ENCODE measurements at places on chromosomes 5 and 9.

DNA sequence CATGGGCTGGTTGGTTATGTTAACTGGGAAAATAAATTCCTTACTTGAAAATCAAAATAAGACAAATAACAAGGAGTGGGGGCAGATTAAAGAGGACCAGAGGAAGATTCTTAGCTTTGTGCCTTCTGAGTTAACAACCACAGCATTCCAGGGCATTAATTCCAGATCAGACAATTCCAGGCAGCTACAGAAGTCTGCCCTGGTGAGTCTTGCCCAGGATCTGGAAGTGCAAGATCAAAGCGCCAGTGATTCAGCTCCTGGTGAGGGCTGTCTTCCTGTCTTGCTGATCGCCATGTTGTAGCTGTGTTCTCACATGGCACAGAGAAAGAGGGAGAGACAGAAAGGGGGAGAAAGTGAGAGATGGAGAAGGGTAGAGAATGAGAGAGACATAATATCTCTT lies 65.6 kb downstream of the ANXA2R start:
- DNase-seq: no peak

GRCh38 chr5:177095088-177095669 lies 8.5 kb downstream of the FGFR4 start:
- no peak for DNase-seq

DNA sequence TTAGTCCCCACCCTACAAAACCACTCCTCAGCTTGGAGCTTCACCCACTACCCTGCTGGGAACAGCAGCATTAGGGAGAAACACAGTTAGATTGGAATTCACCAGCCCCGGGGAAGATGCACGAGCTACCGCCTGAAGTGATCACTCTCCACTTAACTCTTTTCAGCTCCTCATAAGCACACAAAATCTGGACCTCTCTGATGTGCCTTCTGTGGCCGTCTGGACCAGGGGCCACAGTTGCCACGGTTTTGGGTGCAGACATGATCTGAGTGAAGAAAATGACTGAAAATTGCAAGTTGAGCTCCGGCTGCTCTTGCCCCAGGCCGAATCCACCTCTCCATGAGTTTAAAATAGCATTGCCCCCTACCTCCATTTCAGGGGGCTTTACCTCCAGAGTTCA lies 95.2 kb downstream of the TENT4A start:
- no peak for DNase-seq

DNA sequence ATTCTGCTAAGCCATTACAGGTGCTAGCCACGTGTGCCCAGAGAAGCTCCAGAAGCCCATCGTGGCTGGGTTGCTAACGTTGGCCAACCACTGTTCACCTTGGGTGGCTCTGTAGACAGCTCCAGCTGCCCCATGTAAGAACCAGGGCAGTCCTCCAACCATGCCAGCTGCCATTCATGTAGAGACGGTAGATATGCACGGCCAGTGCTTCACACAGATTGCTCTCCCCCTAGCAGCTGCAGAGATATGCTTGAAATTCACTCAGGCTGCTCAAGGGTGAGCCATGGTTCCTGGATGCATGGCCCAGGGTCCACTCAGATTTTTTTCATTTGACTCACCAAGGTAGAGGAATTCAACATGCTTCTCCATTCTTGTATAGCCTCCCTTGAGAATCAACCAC lies 31.0 kb downstream of the GADD45G start:
- no peak for DNase-seq

GRCh38 chr5:60805463-60805862 lies 38.6 kb downstream of the ELOVL7 start:
- no peak for DNase-seq

DNA sequence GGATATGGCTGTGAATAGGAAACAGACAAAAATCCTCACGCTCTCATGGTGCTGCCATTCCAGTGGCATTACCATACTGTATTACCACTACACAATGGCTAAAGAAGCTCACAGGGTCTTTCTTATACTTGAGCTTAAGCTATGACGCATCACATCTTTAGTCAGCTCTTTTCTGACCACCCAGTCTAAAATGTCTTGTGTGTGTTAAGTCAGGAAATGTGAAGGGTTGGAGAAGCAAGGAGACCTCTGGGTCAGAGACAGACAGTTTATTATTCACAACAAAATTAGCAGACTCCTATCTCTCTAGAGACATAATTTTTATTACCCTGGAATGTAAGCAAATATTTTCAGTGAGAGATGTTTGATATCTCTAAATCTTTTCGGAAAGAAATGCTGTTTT lies 1583.2 kb upstream of the WWC1 start:
- DNase-seq: no peak

DNA sequence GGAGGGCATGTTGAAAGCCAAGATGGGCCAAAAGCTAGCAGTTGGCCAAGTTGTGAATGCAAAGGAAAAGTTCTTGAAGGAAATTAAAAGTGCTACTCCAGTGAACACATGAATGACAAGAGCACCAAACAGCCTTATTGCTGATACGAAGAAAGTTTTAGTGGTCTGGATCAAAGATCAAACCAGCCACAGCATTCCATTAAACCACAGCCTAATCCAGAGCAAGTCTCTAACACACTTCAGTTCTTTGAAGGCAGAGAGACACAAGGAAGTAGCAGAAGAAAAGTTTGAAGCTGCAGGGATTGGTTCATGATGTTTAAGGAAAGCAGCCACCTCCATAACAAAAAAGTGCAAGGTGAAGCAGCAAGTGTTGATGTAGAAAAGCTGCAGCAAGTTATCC lies 71.6 kb downstream of the ERCC6L2 start:
- DNase-seq: no peak

DNA sequence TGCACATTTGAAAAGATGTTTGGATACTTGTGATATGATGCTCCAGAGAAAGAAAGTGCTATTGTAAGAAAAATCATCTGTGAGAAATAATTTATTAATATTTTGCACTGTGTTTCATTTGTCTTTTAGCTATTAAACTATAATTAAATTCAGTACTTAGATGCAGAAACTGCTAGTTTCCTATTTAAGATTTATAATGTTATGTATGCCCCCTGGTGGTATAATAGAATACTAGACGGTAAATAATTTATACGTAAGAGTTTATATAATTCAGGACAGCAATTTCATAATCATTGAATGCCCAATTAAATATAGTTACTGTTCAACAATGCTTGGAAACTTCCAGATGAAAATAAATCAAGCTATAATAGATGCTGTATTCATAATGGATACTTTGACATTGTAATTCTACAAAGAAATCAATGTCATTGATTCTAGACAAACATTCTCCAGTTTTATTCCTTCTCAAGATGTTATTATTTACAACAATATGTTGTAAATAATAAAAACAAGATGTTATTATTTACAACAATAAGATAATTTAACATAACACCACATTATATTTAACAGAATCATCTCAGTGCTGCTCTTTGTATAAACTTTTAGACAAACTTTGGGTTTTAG lies 101.0 kb downstream of the TMEM232 start:
- no peak for DNase-seq

GRCh38 chr5:178068293-178068692 lies 45.0 kb upstream of the N4BP3 start:
- DNase-seq: no peak

DNA sequence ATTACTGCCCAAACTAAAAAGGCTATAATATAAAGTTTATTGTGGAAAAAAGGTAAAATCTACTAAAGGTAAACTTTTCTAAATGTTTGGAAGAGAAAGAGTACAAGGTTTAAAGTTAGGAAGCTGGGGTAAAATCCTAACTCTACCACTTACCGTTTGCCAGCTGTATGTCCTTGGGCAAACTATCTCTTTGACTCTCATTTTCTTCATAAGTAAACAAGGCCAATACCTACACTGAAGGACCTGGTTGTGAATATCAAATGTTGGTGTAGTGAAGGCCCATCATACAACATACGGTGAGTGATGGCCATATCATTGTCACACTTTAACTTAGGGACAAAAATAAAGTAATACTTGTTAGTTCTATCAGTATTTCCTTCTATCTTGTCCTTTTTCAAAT lies 34.9 kb downstream of the ABHD17B start:
- no peak for DNase-seq

- no peak for DNase-seq
Measured at GRCh38 chr5:93929131-93929530, 187.7 kb upstream of the POU5F2 start.

DNA sequence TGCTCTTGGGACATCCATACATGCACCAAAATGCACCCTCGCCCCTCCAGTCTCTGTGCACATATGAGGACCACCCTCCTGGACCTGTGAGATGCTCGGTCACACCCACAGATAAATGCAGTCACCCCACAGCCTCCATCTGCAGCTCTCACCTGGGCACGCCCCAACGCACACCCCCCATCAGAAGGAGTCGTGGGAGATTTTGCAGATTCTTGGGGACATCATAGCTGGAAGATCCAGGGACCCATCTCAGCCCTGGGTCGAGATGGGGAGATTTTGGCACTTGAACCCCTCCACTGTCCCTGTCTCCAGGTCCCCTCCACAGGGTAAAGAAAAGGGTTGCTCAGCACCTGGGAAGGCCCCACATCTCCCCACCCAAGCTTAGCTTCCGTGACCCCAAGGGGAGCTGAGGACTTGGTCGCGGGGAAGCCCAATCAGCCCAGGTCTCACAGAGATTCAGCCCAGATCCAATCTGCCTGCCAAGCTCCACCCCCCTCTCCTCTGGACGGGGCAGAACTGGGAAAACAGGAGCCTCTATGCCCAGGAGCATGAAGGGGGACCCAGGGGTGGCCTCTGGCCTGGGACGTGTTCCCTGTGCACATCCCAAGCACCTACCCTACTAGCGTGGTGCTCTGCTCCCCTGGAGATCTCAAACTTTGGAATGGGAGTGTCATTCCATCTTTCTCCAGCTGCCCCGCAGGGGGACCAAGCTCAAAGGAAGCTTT lies 89.2 kb upstream of the LMX1B start:
- DNase-seq: no peak

- DNase-seq: no peak
Measured at GRCh38 chr9:135000647-135001245, 83.0 kb upstream of the FCN1 start.

DNA sequence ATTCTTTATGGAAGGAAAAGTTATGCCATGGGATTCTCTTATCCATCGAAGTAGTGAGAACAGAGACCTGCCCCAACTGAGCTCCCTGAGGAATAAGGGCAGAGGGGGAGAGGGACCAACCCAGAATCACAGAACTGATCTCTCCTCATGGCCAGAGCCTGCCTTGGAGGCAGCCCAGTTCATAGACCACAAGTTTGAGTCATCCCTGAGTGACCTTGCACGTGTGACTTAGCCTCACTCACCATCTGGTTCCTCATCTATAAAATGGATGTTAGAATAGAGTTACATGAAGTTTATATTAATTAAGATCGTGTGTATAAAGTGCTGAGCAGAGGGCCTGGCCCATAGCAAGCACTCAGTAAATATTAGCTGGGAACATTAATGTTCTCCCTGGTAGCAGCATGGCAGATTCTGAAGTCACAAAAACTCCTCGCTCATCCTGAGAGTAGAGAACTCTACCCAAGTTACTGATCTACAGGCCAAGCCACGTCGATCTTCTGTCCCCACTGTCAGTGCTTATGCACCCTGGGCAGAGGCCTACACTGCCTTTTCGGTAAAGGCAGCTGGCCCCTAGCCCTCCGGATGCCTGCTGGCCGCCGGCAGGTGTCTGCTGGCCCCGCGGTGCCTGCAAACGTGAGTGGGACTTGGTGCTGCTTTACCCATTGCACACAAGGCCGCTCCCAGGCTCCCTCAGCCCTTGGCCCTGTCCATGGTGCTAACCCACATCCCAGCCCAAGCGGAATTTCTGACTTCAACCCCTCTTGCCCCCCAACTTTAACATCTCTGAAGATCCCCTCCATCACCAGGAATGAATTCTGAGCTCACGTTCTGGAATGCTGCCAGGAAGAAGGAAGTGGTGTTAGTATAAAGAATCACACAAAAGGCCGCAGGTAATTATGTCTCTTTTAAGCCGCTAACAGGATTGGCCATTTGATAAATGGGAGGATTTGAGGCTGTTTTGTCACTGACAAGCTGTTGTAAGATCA lies 61.1 kb upstream of the ARAP3 start:
- no peak for DNase-seq

GRCh38 chr9:23812673-23813072 lies 13.4 kb downstream of the ELAVL2 start:
- DNase-seq: no peak

GRCh38 chr5:78137290-78137689 lies 157.2 kb downstream of the AP3B1 start:
- DNase-seq: no peak

GRCh38 chr5:9549941-9550340 lies 4.1 kb upstream of the SEMA5A start:
- DNase-seq: no peak

GRCh38 chr5:179060116-179061008 lies at the start of gene ZNF354C:
Gene ZNF354C (plus strand): TSS chr5:179060373. CDS start chr5:179062069, 1,696 bp downstream.
- DNase-seq: peak; percentile 65

DNA sequence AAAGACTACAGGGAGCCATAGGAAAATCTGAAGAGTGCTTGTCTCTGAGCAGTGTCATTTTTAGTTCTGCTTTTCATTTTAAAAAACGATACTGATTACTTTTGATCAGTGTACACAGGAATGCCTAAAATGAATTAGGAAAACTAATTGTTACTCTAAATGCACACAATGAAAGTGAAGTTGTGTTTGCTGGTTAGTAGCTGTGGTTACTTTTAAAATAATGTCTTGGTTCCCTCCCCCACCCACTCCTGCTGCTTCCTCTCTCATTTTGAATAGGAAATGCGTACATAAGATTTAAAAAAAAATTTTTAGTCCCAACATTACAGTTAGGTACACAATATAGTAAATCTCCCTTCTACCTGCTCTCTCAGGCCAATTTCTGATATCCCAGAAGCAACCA lies 47.5 kb upstream of the PLPP1 start:
- no peak for DNase-seq

DNA sequence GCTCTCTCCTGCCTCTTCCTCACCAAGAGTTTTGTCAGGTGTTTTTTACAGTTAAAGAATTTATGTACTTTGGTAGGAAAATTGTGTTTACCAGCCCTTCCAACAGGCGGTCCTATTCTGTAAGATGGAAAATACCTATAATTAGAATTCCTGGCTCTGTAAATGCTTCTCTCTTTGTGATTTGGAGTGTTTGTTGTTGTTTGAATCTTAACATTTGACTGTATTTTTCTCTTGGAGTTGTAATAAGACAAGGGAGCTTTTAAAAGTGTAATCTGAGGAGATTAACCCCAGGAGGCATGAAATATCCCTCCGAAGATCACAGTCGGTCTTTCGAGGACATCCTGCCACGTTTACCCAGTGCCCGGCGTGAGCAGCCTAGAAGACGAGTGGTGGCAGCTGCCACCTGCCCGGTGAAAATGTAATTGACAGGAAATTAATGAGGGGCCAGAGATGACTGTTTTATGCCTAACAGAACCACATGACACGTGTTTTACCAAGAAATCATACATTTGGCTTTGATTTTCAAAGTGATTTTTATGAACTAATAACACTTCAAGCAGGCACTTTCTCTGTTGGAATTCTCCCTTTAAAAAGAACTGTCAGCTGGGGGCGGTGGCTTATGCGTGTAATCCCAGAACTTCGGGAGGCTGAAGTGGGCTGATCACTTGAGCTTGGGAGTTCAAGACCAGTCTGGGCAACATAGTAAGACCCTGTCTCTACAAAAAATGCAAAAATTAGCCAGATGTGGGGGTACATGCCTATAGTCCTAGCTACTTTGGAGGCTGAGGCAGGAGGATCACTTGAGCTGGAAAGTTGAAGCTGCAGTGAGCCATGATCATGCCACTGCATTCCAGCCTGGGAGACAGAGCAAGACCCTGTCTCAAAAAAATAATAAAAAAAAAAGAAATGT lies 20.0 kb downstream of the ANKRD33B start:
- DNase-seq: no peak

All from stimulated activated CD8-positive, alpha-beta memory T cell treated with anti-CD3 and anti-CD28 coated beads, Interleukin-15, amount 100 ng/mL, for 24 hours (primary cell).